ENCODE measurements at places on chromosomes 16 and 17.

- DNase-seq = no peak
These were observed 44.0 kb upstream of the ABCC11 start for GRCh38 chr16:48291303-48291702.

DNA sequence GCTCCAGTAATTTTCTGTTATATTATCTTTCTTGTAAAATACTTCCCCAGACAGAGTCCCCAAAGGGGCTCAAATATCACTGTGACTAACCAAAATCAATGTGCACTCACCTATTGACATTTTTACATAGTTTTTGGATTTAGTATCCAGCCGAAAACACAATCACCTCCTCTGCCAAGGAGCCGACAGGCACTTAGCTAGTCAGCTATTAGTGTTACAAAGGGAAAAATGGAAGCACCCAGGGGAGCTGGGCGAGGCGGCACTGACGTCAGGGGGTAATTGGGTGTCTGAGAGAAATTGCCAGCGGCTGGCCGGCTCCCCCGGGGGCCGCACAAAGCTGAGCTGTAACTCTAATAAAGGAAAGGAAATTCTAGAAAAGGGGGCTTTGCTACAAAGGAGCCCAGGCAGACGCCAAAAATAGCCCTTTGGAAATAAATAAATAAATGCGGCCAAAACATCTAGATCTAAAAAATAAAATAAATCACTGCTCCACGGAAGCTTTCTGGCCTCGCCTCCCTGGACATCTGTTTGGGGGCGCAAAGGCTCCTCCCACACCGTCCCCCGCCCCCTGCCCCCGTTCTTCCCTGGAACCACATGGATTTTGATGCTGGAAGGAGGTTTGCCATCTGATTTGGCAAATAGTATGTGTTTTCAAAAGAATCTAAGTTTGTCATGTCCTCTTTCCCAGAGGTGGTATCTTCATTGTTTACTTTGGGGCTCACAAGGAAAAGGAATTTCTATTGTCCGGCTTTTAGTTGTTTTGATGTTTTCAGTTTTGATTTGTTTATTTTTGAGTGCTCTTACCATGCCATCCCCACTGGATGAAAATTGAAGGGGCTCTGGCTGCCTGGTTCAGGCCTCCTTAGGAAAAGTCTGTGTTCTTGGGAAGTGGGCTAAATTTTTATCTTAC lies 156.7 kb downstream of the ZNF423 start:
- DNase-seq = no peak

DNA sequence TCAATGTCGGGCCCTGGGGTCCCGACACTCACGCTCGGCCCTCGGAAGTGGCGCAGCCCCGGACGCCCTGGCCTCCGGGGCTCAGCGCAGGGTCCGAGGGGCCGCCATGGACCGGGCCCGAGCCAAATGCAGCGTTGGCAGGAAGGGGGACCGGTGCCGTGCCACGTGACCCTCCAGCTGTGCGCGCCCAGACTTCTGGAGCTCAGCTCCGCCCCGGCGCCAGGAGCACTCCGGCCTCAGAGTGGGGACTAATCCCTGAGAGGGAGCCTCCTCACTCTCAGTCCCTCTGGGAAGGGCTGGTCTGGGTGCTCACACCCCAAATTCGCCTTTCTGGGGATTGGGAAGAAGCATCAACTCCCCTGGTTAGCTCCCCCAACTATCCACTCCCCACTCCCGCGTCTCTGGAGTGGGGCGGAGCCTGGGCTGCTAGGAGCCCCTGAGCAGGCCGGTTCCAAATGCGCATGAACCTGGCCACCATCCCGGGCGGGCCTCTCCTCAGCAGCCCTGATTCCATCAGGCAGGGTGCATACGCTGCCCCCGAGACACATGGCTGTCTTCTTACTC lies at the start of gene B3GNT9:
Gene B3GNT9 (minus strand): TSS at position 166 of the 564 bp plus-strand sequence. CDS start 513 bp downstream, outside the sequence.
- DNase-seq = no peak

DNA sequence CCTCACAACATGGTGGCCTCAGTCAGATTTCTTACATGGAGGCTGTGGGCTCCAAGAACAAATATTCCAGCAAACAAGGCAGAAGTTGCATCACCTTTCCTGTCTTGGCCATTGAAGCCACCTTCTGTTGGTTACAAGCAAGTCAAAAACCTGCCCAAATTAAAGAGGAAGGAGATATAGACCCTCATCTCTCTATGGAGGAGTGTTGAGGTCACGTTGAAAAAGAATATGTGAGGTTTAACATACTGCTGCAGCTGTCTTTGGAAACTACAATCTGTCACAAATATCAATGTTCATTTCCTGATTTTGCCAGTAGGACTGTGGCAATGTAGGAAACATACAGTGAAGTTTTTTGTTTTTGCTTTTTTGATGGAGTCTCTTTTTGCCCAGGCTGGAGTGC lies 211.4 kb downstream of the COPRS start:
- no peak for DNase-seq

DNA sequence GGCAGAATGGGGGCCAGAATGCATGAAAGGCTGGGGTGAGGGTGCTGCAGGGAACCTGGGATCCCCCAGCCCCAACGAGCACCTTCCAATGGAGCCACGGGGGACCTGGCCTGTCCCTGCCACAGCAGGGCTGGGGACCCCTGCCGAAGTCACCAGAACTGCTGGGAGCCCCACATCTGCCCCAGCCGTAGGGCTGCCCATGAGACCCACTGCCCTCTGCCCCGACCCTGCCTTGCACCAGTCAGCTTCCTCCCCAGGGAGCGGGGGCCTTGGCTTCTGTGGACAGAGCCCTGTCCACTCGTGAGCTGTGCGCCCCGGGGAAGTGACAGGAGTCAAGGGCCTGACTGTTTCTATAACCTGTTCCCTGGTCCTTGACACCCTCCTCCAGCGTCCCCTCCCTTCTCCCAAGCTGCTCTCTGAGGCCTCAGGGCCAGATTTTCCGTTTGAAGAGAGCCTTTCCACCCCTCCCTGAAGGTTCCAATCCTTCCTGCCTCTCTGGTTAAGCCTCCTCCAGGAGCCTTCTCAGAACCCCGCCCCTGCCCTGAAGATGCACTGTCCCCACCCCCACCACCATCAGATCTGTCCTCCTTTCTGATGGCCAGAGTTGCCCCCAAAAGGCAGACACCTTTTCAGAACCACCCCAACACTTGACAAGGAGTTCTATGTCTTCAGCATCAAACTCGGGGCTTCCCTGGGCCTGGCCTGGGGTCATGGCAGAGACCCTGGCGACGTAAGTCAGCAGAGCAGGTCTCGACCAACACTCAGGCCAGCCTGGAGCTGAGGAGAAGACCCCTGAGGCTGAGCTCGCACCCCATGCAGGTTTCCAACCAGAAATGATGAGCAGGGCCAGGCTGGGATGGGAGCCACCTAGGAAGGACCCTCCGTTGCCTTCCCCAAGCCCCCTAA lies 10.7 kb upstream of the PRR29 start:
- DNase-seq = no peak

GRCh38 chr17:50634915-50635731 lies 442 bp downstream of the ABCC3 start:
- no peak for DNase-seq

GRCh38 chr16:67470359-67470758 lies 10.6 kb downstream of the ATP6V0D1 start:
- no peak for DNase-seq
